ENCODE measurements at places on chromosomes 16 and 17.

DNA sequence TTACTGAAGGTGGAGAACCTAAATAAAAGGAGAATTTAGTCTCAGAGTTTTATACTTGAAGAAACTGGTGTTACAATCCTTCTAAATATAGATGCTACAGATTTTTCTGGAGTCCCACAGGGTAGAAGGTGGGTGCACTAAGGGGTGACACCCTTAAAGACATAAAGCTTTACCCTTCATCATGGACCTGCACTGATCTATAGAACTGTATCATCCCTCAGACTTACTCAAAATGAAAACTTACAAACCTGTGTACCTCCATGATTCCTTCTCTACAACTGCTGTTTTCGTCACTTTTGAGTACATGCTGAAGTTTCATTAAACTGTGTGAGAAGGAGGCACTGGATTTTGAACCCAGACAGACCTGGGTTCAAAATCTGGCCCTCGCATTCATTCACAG is 169.5 kb upstream of the NOG start:
- DNase-seq = no peak

- DNase-seq = no peak
Observed at GRCh38 chr16:19410435-19411171, 7.1 kb upstream of the TMC5 start.

- DNase-seq = no peak
Observed at GRCh38 chr17:3796110-3796821, 4.7 kb downstream of the ITGAE start.

- DNase-seq = no peak
Observed at GRCh38 chr16:69100071-69100691, 5.3 kb upstream of the HAS3 start.

DNA sequence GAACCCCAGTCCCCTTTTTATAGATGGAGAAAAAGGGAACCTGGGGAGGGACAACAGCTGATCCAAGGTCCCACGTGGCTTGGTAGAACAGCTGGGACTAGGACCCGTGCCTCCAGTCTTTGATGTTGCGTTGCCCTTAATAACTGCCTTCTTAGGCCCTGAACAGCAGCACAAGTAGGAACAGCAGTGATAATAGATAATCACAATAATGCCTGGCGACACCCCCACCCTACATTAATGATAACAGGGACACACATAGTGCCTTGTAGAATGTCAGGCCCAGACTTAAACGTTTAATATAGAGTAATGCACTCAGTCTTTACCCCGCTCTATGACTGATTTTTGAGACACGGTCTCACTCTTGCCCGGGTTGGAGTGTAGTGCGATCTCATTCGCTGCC is 96.4 kb downstream of the ABCC6 start:
- no peak for DNase-seq

GRCh38 chr16:28191364-28191960 is 20.3 kb downstream of the XPO6 start:
- no peak for DNase-seq

- DNase-seq = no peak
Observed at GRCh38 chr16:75198135-75198600, 8.8 kb downstream of the CTRB2 start.

DNA sequence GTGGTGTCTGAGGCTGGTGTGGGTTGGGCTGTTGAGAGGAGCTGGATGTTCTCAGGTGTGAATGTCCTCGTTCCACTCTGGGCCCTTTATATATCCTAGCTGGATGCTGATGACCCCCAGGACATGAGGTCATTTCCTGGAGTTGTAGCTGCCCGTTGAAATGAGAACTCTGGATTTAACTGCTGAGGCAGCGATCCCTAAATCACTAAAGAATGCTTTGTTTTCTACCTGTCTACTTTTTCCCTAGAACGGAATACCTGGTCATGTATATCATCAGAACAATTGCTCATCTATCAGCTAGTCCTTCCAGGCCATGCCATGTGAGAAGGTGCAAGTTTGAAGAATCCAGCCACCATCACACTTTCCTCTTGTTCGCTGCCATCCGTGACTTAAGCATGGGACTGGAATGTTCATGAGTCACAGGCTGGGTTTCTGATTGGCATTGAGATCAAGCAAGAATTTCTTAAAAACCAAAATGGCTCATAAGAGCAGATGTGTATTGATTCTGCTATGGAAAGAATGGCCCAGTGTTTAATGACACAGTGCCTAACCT is at the start of gene KRTAP2-3:
Gene KRTAP2-3, minus strand, starts transcription at position 63 of the 553 bp plus-strand sequence. CDS start 64 bp downstream, outside the sequence.
- no peak for DNase-seq

GRCh38 chr17:79797492-79798298 is 818 bp upstream of the CBX8 start:
- no peak for DNase-seq

DNA sequence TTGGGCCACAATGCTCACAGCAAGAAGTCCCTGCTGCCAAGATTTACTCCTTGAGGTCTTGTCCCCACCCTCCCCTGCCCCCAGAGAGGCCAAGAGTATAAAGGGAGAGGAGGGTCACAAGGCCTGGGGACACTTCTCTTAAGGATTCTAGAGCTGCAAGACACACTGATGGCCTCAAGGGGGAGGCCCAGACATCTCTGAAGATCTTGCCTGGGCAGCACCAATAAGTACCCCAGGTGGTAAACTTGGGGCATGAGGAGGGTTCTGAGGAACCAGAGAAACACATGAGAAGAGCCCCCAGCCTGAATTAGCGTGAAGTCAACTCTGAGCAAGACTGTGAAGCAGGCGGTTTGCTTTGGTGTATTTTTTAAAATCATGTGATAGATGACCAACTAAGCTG is 26.8 kb upstream of the MTMR4 start:
- no peak for DNase-seq

All from NCI-H2081 treated with DMSO at 0.1 percent for 48 hours (cell line).